ENCODE measurements at places on chromosomes 3 and 15. TPM values are rescaled to one million over a fixed set of nuclear protein-coding genes. Genes with fewer than 3 reads are reported as not detected.

EFCAB12 gene
- total RNA-seq, result not detected

IL16 gene
- 26.3 TPM for total RNA-seq

OR4F6 gene
- not detected for total RNA-seq

GOLGA8K gene
- total RNA-seq, result 1.1 TPM

GAP43 gene
- total RNA-seq, result 7.2 TPM

GNAT1 gene
- total RNA-seq, result not detected

HIGD2B gene
- total RNA-seq, result not detected

CELF6 gene
- 3.1 TPM for total RNA-seq

DNA sequence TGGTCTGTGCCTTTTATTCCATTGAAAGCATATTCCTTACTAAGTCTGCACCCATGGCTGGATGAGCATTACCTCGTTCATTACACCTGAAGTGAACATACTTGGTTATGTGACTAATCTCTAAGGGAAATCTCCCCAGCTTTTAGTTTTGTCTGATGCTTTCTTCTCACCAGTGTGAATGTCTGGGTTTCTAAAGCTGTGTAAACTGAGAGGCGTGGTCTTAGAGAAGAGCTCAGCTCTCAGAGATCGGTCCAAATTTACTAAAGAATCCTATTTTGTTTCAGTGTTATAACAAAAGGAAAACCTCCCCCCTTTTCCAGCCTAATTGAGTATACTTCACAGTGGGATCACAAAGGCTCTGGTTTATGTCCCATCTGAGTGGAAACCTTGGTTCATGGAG is 352.3 kb downstream of the PTPRG start:
- H3K36me3 ChIP-seq, result no peaks in the 10 kb centered on the region
- H3K27me3 ChIP-seq, result no peaks in the 10 kb centered on the region
- no peaks in the 10 kb centered on the region for H3K4me1 ChIP-seq
- DNase-seq, result no peak

- H3K4me1 ChIP-seq, result no peaks in the 10 kb centered on the region
- H3K36me3 ChIP-seq, result no peaks in the 10 kb centered on the region
- DNase-seq, result no peak
- peaks cover 11% of the 10 kb centered on the region for H3K27me3 ChIP-seq
- H3K27ac ChIP-seq, result no peak overlapping the region
Observed at GRCh38 chr15:77653832-77654480, 21.2 kb upstream of the LINGO1 start.

- H3K27ac ChIP-seq, result no peak overlapping the region
- H3K4me3 ChIP-seq, result no peak overlapping the region
- no peaks in the 10 kb centered on the region for H3K36me3 ChIP-seq
- H3K4me1 ChIP-seq, result no peaks in the 10 kb centered on the region
- DNase-seq, result no peak
Observed at GRCh38 chr15:71042356-71042922, 72.8 kb upstream of the THSD4 start.

DNA sequence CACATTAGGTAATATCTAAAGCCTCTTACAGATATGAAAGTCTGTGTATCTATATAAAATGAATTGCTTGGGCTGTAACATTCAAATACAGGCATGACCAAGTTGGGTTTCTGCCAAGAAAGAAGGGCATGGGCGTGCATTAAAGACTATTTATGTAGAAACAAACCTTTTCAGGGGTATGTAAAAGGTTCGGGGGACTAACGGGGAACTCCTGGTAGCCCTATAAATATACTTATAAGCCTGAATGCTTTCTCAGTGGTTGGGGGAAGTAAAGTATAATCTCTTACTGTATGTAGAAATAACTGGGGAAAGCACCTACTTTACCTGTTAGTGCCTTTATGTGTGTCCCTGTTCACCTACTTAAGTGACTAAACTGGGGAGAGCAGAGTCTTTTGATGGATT is 154.5 kb upstream of the TBL1XR1 start:
- peaks cover 13% of the 10 kb centered on the region for H3K4me1 ChIP-seq
- no peak overlapping the region for H3K27ac ChIP-seq
- no peak for DNase-seq
- no peak overlapping the region for H3K4me3 ChIP-seq
- no peaks in the 10 kb centered on the region for H3K27me3 ChIP-seq

- no peak for DNase-seq
- no peak overlapping the region for H3K4me3 ChIP-seq
- peaks cover 19% of the 10 kb centered on the region for H3K4me1 ChIP-seq
- H3K27me3 ChIP-seq, result no peaks in the 10 kb centered on the region
Observed at GRCh38 chr3:168885028-168885427, 778.5 kb downstream of the MECOM start.

GRCh38 chr3:184662187-184662586 is 49.7 kb downstream of the MAGEF1 start:
- no peaks in the 10 kb centered on the region for H3K36me3 ChIP-seq
- H3K27ac ChIP-seq, result no peak overlapping the region
- H3K27me3 ChIP-seq, result no peaks in the 10 kb centered on the region
- H3K4me3 ChIP-seq, result no peak overlapping the region
- H3K4me1 ChIP-seq, result no peaks in the 10 kb centered on the region

- H3K36me3 ChIP-seq, result no peaks in the 10 kb centered on the region
- no peak for DNase-seq
- H3K4me1 ChIP-seq, result no peaks in the 10 kb centered on the region
- no peak overlapping the region for H3K27ac ChIP-seq
Observed at GRCh38 chr3:135263331-135263730, 468.3 kb downstream of the EPHB1 start.

- H3K36me3 ChIP-seq, result no peaks in the 10 kb centered on the region
- H3K4me1 ChIP-seq, result no peaks in the 10 kb centered on the region
- H3K27me3 ChIP-seq, result no peaks in the 10 kb centered on the region
- no peak overlapping the region for H3K27ac ChIP-seq
- no peak overlapping the region for H3K4me3 ChIP-seq
Observed at GRCh38 chr3:5310509-5310908, 123.0 kb downstream of the EDEM1 start.

- no peak overlapping the region for H3K27ac ChIP-seq
- H3K4me3 ChIP-seq, result no peak overlapping the region
- H3K4me1 ChIP-seq, result no peaks in the 10 kb centered on the region
- no peaks in the 10 kb centered on the region for H3K27me3 ChIP-seq
- DNase-seq, result no peak
Observed at GRCh38 chr3:127390365-127391025, 102.6 kb upstream of the PRR20G start.

GRCh38 chr15:29962407-29962806 is 120.3 kb upstream of the GOLGA8J start:
- H3K36me3 ChIP-seq, result no peaks in the 10 kb centered on the region
- H3K4me1 ChIP-seq, result no peaks in the 10 kb centered on the region
- peaks cover 5% of the 10 kb centered on the region for H3K27me3 ChIP-seq
- H3K27ac ChIP-seq, result no peak overlapping the region
- no peak for DNase-seq
- H3K4me3 ChIP-seq, result no peak overlapping the region

GRCh38 chr3:127598841-127599570 is 795 bp downstream of the MCM2 start:
- no peak for DNase-seq
- peak overlapping the region; percentile 63 for H3K27ac ChIP-seq
- H3K4me1 ChIP-seq, result peaks cover 13% of the 10 kb centered on the region
- H3K36me3 ChIP-seq, result no peaks in the 10 kb centered on the region
- peak overlapping the region; percentile 53 for H3K4me3 ChIP-seq

DNA sequence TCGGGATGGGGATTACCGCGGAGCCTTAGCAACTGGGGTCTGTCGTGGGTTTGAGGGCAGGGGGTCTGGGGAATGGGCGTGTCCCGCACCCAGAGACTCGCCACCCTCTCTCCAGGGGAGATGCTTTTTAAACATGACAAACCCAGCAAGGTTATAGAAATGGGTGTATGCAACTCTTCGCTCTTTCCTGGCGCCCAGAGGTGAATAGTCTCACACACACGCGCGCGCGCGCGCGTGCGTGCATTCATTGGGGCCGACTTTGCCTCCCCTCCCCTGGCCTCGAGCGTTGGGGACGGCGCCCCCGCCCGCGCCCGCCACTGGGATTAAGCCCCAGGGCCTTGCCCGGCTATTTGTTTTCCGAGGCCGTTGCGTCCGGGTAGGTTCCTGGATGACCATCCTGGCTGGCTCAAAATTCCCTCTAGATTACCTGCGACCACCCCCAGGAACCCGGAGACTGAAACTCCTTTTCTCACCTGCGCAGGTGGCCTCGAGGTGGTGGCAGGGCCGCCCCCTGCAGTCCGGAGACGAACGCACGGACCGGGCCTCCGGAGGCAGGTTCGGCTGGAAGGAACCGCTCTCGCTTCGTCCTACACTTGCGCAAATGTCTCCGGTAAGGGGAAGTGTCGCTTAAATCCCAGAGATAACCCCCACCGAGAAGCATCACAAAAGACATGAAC is 777 bp downstream of the GPR160 start:
- peaks cover 16% of the 10 kb centered on the region for H3K4me1 ChIP-seq
- H3K4me3 ChIP-seq, result peak overlapping the region; percentile 39
- peaks cover 68% of the 10 kb centered on the region for H3K27me3 ChIP-seq
- no peaks in the 10 kb centered on the region for H3K36me3 ChIP-seq
- H3K27ac ChIP-seq, result no peak overlapping the region

DNA sequence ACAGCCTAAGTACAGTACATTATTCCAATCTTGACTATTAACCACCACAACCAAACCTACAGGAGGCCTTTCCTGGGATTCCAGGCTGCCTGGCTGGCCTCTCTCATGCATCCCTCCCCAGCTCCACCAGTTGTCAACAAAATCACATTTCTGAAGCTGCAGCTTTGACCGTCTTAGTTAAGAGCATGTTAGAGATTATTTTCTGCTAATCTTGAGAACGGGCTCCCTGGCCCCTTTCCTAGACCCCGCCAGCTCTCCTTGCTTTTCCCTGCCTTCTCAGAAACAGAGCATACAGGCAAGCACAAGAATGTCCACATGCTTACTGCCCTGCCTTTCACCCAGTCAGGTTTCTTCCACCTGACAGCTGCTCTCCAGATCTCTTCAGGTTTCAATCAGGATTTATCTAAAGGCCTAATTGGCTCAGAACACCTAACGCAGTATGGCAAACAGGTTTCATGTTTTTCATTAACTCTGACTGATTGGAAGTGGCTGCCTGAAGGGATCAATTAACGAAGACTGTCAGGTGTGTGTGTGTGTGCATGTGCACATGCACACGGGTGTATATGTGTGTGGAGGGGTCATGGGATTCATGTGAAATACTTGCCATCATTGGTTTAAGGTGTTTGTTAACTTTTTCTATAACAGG is 12.3 kb downstream of the KY start:
- H3K4me1 ChIP-seq, result no peaks in the 10 kb centered on the region
- no peaks in the 10 kb centered on the region for H3K27me3 ChIP-seq
- H3K27ac ChIP-seq, result no peak overlapping the region
- no peaks in the 10 kb centered on the region for H3K36me3 ChIP-seq

GRCh38 chr3:185282696-185283373 is 29.0 kb upstream of the EHHADH start:
- peak; percentile 98 for DNase-seq
- H3K4me1 ChIP-seq, result no peaks in the 10 kb centered on the region
- peak overlapping the region; percentile 54 for H3K4me3 ChIP-seq

DNA sequence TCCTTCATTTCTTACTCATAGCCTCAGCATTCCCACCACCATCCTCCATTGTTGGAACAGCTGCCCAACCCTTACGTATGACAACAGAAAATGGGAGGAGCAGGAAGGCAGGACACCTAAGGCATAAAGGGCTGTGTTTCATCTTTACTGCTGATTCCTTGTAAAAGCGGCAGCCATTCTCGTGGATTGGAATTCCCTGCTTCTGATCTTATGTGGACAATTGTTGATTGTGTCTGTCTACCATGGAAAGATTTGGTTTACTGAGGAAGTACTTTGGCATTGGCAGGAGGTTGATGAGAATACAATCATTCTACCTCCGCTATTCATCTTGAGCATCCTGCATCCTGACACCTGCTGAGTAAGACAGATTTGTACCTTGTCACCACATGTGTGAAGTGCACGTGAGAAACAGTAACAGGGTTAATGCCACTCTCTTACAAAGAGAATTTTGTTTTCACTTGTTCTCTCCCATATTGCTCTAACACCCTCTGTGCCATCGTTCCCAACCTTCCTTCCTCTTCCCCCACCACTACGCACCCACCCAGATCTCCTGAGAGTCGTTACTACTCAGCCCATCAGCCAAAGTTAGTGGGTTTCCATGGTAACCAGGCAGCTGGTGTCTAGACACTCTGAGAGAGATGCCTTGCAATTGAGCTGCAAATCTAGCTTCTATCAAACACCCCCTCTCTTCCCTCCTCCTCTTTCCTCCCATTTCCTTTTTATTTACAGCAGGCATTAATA is 75.7 kb downstream of the GAP43 start:
- no peaks in the 10 kb centered on the region for H3K27me3 ChIP-seq
- H3K4me1 ChIP-seq, result no peaks in the 10 kb centered on the region

- peaks cover 32% of the 10 kb centered on the region for H3K4me1 ChIP-seq
- peak; percentile 77 for DNase-seq
- H3K27ac ChIP-seq, result peak overlapping the region; percentile 84
- H3K4me3 ChIP-seq, result peak overlapping the region; percentile 68
Observed at GRCh38 chr3:10248984-10249748, 907 bp downstream of the TATDN2 start.

GRCh38 chr15:81084716-81085115 is 49.4 kb upstream of the CFAP161 start:
- no peaks in the 10 kb centered on the region for H3K4me1 ChIP-seq
- no peak for DNase-seq
- no peak overlapping the region for H3K27ac ChIP-seq
- no peaks in the 10 kb centered on the region for H3K27me3 ChIP-seq
- H3K36me3 ChIP-seq, result no peaks in the 10 kb centered on the region
- no peak overlapping the region for H3K4me3 ChIP-seq

DNA sequence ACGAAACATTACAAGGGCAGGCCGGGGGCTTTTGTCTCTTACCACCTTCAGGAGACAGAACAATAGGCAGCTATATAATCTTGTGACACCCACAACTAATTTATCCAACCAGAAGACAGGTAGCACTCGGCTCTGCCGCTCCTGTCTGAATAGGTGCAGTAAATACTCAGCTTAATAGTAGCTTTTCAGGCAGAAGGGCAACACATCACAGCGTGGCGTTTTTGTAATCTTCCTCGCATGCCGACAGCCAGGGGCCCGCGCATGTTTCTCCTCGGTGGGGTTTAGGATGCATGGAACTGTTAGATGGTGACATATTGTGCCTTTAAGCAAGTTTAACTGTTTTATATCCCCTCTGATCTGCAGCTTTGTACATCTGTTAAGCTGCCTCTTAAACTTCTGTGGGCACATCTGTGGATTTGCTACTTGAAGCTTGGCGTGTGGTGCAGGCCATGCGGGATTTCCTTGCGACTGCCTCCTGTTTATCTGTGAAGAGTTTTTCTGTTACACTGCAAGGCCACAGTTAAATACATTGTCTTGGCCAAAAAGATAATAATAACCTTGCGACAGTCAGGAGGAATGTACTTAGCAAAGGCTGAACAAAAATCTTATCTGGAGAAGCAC is 123.2 kb upstream of the BNIP2 start:
- no peak overlapping the region for H3K27ac ChIP-seq
- DNase-seq, result no peak

- no peaks in the 10 kb centered on the region for H3K36me3 ChIP-seq
- no peak overlapping the region for H3K4me3 ChIP-seq
- no peaks in the 10 kb centered on the region for H3K4me1 ChIP-seq
- H3K27ac ChIP-seq, result no peak overlapping the region
- no peak for DNase-seq
Observed at GRCh38 chr3:82044930-82045705, 283.7 kb upstream of the GBE1 start.

GRCh38 chr3:122936986-122937385 is 90.6 kb downstream of the SEMA5B start:
- no peaks in the 10 kb centered on the region for H3K4me1 ChIP-seq
- DNase-seq, result no peak
- no peaks in the 10 kb centered on the region for H3K27me3 ChIP-seq
- no peaks in the 10 kb centered on the region for H3K36me3 ChIP-seq
